ENCODE measurements at places on chromosomes 6 and 20.

DNA sequence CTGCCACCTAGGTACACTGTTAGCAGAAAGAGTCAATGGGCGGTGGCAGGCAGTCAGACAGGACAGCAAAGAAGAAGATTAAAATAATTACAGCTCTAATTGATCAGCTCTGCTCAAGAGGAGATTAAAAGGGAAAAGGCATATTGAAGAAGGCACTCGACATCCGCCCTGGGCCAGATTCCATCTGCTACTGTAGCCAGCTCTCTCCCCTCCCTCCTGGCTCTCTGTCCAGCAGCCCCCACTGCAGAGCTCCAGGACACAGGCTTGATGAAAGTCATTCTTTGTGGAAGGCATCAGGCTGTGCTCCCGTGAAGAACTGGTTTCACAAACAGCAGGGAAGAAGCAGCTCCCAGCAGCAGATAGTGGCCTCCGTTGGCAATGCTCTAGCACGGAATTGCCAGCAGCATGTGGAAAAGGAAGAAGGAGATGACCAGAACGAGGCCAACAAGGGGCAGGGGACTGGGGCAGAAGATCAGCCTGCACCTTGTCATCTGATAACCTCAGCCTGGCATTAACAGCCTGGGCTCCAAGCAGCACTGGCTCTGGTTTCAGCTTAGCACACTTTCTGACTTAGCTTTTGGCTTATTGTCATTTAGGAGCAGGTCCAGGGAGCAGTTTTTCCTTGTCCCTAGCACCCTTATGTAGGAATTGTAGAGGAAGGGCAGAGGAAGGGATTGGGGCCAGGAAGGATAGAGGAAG, 465.9 kb downstream of the KIF16B start:
- DNase-seq = no peak

GRCh38 chr20:32823078-32823477, 3.3 kb downstream of the MAPRE1 start:
- peak; percentile 33 for DNase-seq

DNA sequence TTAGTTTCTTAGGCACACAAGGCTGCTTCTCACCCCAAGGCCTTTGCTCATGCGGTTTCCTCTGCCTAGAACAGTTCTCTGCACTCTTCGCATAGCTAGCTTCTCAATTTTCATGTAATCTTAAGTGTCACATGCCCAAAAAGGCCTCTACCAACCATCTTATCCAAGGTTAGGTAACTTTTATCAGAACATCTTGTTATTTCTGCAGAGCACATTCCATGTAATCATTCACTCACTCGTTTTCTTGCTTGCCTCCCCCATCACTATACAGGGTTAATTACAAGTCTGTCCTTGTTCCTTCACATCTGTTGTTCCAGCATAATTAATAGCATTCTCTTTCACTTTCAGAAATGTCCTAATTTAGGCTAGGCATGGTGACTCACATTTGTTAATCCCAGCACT, 53.8 kb downstream of the NCOA6 start:
- DNase-seq = peak; percentile 10

- no peak for DNase-seq
Measured at GRCh38 chr6:10099529-10100140, 315.2 kb downstream of the TFAP2A start.

DNA sequence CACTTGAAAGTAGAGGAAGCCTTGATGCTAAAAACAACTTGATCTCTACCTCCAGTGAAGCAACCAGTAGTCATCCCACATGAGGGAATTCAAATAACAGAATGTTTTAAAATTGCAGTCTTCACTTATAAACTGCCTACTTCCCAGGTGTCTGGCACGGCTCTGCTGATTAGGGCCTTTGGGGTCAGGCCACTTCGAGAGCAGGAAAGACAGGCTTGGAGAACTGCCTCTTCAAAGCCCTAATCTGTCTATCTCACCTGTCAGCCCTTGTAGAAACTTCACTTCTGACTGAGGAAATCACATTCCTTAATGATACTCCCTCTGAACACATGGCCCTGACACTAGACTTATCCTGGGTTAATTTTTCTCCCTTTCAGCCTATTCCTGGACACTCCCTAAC, 458.6 kb downstream of the TENT5A start:
- DNase-seq = no peak

- DNase-seq = no peak
Measured at GRCh38 chr6:166202321-166202733, 34.7 kb upstream of the TBXT start.

DNA sequence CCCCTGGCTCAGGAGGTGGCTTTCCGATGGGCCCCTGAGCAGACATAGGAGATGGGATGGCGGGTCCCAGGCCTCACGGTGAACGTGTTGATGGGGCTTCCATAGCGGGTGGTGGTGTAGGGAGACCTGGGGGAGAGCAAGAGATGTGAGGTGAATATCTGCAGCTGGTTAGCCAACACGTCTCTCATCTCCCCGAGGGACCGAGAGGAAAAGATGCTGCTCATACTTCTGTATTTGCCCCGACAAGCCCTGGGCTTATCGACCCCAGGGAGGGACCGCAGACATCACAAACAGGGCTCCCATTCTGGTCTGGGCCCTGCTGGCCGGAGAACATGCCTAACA, 38.7 kb downstream of the C6orf132 start:
- no peak for DNase-seq

DNA sequence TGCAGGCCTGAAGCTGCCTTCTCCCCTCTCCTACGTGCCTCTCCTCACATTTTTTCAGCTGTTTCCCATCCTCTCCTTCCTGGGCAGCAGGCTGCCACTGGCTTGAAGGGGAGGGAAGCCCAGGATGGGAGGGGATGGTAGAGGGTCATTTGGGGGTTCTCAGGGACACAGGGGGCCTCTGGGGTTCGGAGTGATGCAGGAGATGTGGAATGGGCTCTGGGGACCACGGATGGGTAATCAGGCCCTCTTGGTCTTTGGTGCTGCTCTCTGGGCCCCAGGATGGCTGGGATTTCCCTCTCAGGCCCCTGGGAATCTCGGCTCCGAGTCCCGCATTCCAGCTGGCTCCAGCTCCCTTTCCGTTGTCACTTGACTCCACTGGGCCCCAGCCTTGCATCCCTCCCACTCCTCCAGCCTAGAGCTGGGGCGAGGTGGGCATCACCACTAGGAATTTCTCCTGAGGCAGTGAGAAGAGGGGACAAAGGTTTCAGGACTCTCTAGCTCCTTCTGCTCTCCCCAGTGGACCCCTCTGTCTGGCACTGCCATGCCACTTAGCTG, 2.0 kb upstream of the DDR1 start:
- no peak for DNase-seq

DNA sequence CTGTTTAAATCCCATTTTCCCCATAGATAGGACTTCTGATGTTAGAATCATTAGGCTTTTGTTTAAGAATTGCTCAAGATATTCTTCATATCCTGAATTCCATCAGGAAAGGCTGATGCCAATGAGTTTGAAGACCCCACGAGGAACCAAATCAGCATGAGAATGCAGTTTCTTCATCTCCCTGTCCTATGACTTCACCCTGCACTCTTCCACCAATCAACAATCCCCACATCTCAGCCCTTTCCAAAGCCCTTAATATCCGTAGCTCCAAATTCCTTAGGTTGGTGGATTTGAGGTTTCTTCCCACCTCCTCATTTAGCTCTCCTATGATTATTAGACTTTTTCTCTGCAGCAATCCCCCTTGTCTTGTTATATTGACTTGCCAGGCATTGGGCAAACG, 88.3 kb upstream of the PRND start:
- no peak for DNase-seq

DNA sequence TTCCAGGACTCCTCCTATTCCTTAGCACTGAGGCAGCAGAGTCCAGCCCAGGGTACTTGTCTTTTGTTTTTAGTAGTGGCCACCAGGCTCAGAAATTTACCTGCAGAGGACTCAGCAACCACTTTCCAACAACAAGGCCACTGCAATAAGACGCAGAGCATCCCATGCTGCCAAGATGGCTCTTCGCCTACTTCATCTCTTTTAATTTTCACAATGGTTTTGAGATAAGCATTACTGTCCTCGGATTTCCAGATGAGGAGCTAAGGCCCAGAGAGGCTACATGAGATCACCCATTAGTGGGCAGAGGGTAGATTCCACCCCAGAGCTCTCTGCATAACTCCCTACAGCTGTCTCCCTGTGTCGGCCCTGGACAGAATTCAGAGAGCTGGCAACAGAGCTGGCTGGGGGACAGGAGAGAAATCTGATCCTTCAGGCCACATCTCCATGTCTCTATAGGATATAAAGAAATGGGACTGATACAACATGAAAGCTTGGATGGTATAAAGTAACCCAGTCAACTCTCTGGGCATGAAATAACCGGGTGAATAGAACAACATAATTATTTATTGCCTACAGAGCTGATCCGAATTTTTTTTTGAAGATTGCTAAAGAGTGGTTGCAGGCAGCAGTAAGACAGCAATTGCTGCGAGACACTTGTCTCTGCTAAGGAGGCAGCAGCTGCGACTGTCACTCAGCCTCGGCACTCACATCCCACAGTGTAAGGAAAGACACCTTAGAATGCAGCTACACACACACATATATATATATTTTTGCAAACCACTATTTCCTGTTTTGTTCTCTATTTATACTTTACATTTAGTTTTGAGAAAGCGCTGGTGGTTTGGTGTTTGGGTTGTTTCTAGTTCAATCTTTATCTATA, 37.2 kb downstream of the SCML4 start:
- no peak for DNase-seq

GRCh38 chr20:62029949-62030348, 35.7 kb downstream of the TAF4 start:
- DNase-seq = no peak

- no peak for DNase-seq
Measured at GRCh38 chr6:106069478-106069877, 16.7 kb upstream of the PRDM1 start.

DNA sequence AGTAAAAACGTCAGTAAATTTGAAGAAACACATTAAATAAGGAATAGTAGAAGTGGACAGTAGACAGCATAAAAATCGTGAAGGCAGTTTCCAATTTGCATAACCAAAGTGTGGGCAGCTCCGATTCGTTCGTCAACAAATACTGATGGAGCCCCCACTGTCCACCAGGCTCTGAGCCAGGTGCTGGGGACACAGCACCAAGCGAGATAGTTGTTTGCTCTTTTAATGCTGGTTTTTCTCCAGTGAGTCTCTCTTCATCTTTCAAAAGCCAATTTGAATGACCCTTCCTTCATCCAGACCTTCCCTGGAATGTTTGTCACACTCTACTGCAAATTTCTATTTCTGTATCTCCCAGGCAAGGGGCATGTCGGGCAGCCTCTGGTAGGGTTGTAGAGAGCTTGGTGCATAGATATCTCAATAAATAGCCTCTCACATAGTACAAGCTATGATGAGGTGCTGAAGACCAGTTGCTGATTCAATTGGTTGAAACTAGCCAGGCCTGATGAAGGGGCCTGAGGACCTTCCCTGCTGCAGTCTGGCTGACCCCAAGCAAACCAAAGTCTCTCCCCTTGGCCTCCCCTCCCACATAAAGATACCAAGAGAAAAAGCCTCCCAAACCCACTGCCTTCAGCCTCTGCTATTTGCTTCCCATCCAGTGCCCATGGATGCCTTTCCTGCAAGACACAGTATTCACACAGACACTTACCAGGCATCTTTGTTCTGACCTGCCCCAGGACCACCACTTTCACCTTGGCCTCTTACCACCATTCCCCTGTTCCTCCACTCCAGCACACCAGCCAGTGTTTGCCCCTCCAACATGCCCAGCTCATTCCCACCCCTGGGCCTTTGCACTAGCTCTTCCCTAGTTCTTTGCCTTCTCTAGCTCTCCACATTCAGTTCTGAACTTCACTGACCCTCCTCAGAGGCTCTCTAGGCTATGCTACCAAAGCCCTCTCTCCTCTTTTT, 125.2 kb downstream of the CEBPB start:
- no peak for DNase-seq

DNA sequence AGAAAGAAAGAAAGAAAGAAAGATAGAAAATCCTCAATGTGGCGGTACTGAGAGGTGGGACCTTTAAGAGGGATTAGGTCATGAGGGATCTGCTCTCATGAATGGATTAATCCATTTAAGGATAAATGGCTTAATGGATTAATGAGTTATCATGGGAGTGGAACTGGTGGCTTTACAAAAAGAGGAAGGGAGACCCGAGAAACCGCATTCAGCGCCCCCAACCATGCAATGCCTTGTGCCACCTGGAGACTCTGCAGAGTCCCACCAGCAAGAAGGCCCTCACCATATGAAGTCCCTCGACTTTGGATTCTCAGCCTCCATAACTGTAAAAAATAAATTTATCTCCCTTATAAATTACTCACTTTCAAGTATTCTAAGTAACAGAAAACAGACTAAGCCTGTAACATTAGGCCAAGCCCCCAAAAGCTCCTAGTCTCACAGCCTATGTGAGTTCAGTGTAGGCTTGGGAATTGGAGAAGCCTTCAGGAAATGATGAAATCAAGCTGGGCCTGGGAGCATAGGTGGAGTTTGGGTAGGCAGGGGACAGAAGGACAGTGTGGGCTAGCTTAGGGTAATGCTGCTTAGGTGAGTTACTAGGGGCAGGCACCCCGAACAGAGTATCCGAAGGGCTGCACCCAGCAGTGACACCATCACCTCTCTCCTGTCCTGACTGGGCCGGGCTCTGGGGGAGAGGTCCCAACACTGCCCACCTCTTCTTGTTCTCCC, 36.2 kb upstream of the RNF24 start:
- no peak for DNase-seq

DNA sequence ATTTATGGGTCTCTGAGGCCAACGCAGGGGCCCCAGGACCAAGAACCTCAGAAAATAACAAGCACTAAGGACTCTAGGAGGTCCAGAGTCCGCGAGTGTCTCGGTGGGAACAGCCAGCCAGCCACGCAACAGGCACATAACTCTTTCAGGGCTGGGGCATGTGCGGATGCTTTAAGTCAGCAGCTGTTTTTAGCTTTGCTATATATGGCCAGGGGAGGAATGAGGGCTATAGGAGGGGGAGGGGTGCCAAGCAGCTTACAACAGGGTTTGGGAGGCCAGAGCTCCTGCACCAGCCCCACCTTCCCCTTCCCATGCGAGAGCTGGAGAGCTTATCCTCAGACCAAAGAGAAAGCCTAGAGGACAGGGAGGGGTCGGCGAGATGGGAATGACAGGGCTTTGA, 6.2 kb downstream of the JPH2 start:
- no peak for DNase-seq

GRCh38 chr6:160431226-160431625, 83.0 kb downstream of the SLC22A3 start:
- DNase-seq = no peak

- DNase-seq = peak; percentile 30
Measured at GRCh38 chr6:129695373-129696027, 14.5 kb downstream of the ARHGAP18 start.

- DNase-seq = no peak
Measured at GRCh38 chr6:128456510-128457230, 63.7 kb downstream of the PTPRK start.

GRCh38 chr20:39468703-39469102, 506.6 kb downstream of the DHX35 start:
- no peak for DNase-seq

GRCh38 chr6:157761331-157761921, 61.6 kb upstream of the SNX9 start:
- DNase-seq = no peak

Measured in erythroblast (primary cell).